ENCODE measurements at places on chromosomes 5 and 9.

DNA sequence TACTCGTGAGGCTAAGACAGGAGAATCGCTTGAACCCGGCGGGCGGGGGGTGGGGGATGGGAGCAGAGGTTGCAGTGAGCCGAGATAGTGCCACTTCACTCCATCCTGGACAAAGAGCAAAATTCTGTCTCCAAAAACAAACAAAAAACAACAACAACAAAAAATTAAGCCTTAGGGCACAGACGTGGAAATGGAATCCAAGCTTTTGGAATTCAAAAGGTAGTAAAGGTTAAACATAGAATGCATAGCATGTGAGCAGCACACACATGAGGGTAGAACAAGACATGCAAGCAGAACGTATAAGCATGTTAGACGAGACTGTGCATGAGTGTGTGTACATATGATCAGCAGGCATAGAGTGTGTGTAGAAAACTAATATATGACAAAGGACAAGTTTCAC is 68.0 kb downstream of the PTBP3 start:
- ATAC-seq = no peak

DNA sequence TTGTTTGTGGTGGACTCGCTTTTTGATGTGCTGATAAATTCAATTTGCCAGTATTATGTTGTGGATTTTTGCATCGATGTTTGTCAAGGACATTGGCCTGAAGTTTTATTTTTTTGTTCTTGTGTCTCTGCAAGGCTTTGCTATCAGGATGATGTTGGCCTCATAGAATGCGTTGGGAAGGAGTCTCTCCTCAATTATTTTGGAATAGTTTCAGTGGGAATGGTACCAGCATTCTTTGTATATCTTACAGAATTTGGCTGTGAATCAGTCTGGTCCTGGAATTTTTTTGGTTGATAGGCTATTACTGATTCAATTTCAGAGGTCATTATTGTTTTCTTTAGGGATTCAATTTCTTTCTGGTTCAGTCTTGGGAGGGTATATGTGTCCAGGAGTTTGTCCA is 141.4 kb upstream of the RGS7BP start:
- no peak for ATAC-seq

DNA sequence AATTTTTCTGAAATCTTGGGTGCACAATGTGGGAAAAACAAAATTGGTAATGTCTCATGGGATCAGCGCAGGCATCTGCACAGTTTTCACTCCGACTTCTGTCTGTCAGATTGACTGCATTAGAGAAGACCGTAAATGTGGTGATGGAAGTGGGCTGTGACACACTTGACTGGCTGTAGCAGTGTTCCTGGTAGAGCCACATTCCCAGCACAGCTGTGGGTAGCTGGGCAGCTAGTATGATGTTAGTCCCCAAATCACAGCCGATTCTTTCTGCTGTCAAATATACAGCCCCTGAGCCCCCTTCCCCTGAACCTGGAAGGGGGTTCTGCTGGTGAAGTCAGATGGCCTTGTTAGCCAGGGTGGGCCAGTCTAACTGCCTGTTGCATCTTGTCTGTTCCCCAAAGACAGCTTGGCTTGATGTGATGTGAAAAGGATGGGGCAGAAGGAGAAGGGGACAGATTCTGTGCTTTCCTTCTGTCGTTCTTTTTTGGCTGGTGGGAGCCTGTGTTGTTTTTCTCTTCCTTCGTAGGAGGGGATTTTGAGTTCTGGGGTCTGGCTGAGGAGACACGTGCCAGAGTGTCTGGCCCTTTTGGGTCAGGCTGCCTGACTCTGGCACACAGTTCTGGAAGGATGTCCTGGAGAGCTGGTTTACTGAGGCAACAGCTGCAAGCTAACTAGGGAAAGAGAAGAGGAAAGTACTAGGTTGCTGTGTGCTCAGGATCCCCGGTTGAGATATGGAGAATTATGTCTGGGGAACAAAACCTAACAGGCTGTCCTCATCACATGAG is 66.4 kb upstream of the SPRY4 start:
- ATAC-seq = no peak

DNA sequence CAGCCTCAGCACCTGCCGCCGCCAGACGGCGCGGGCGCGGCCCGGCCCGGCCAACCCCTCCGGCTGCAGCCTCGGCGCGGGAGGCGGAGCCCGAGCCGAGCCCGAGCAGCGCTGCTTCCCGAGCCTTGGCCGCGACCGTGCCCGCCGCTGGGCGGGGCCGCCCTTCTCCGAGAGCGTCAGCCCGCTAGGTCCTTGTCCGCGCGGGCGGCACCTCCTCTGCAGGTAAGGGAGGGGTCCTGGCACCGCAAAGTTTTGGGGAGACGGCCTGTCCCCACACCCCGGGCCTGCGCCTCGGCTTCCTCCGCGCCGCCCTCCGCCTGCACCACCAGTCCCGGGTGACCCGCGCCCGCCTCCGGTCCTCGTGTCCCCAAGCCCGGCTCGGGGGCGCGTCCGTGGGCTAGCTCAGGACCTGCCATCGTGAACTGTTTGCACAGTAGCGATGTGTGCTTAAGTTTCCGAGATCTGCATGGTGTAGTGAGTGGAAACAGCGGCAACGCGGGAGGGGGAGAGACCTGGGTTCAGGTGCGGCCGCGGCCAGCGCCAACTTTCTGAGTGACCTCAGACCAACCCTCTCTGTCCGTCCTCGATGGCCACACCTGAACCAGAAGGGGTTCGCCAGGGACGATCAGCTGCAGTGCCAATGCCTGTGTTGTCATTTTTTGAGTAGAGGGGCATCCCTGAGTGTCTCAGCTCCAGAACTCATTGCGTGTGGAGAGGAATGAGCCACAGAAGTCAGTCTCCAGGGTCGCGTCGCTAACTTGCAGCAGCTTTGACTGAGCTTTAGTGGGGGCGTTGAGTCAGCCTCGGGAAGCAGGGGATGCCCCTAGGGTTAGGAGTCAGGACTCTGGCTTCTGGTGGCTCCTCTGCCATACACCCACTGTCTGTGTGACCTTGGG is at the start of gene FRMPD1:
TSS of gene FRMPD1 (plus strand) at position 82 of the 896 bp plus-strand sequence. CDS start 41,688 bp downstream, outside the sequence.
- ATAC-seq = peak; percentile 90

DNA sequence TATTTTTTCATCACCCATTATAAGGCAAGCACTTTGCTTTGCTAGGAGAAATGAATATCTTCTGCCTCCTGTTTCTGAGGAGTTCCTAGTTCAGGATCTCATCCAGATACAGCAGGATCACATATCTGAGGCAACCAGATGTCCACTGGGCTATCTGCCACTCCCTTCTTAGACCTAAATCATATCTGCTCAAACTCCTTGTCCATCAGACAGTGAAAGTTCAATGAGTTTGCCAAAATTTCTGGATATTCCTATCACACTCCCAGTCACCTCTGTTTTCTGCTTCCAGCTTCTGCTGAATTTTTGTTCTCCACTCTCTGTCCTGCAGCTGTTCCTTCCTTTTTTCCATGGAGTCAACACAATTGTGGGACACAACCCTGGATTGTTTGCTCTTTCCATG is 54.2 kb upstream of the BASP1 start:
- ATAC-seq = no peak

GRCh38 chr9:124198331-124198730 is 59.4 kb upstream of the NEK6 start:
- no peak for ATAC-seq

All from activated T-helper 17 cell treated with anti-CD3 and anti-CD28 coated beads, Interleukin-2, amount 50 U/mL, for 72 hours (primary cell).